NCI-H446 treated with DMSO at 0.1 percent for 48 hours (cell line): ENCODE measurements at places on chromosomes 5 and 9.

DNA sequence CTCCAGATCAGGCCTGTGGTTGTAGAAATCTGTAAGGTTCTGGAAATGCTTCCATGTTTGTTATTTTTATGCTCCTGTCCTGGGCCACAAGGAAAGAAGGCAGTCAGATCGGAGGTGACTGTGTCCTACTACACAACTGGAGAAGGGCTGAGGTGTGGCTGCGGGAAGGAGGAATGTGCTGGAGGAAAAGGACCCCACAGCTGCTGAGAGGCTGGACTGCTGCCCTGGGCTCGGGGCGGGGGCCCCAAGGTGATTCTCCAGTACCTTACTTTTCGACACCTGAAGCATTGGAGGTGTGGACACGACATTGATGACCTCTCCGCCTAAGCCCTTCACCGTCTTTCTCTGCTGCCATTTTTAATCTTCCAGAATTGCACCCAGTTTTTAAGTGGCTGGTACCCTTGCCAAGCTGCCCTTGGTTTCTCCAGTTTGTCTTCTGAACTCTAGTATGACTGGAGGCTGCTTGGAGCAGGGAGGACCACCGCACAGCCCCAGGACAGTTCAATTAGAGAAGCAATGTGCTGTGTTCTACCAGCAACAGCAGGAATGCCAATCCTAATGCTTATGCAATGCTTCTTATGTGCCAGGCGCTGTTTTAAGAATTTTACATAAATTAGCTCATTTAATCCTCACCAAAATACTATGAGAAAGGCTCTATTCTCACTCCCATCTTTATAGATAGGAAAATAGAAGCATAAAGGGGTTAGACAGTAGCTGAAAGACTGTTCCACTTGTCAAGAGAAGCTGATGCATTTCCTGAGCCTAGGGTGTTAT is 13.5 kb upstream of the ANKRD33B start:
- DNase-seq = no peak

GRCh38 chr9:81082221-81082620 is 607.1 kb downstream of the TLE1 start:
- no peak for DNase-seq

- no peak for DNase-seq
Observed at GRCh38 chr9:136662326-136662655, 425 bp upstream of the EGFL7 start.

DNA sequence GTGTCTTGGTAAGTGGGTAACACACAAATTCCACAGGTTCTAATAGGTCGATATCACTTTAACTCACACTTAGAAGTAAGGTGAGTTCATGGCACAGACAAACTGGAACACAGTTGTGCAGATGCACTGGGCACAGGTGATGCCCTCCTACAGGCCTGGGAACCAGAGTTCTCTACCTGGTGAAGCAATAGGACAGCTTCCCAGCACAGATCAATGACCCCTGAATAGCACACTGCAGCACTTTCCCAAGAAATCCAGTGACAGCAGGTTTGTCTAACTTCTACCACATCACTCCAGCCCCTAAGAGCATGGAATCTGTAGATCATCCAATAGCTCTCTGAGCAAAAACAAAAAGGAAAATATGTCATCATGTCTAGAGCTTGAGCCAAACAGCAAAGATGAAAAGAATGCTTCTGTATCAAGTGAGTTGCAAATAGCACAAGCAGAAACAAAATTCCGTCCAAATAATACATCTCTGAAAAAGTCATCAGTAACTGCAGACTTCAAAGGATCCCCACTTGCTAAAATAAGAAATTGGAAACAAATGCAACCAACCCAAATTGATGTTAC is 33.5 kb downstream of the MOCS2 start:
- no peak for DNase-seq

DNA sequence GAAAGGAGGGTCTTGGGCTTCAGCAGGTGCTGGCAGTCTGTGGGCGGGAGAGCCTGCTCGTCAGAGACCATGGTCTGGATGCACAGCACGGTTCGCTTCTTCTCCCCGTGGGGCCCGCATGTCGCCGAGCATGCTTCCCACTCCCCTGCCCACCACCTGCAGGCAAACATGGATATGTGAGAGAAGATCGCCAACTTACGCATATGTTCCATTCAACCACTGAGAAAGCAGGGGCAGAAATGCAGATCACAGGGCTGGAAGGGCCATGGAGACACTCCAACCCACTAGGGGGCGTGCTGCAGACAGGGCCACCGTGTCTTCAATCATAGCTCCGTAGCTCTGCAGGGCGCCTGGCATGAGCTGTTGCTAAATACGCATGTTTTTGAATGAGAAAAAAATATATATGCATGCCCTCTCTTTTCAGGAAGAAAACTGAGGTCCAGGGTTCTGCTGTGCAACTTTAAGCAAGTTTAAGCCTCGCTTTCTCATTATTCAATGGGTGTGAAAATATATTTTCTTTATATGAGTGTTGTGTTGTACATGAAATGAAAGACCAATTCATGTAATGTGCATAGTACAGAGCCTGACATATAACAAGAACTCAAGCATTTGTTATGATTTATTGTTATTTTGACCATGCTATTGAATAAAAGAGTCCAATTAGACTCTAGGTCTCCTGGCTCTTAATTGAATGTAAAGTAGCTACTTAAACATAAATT is 148.0 kb downstream of the TARS1 start:
- no peak for DNase-seq

- DNase-seq = no peak
Observed at GRCh38 chr5:142437563-142437962, 112.7 kb upstream of the SPRY4 start.

DNA sequence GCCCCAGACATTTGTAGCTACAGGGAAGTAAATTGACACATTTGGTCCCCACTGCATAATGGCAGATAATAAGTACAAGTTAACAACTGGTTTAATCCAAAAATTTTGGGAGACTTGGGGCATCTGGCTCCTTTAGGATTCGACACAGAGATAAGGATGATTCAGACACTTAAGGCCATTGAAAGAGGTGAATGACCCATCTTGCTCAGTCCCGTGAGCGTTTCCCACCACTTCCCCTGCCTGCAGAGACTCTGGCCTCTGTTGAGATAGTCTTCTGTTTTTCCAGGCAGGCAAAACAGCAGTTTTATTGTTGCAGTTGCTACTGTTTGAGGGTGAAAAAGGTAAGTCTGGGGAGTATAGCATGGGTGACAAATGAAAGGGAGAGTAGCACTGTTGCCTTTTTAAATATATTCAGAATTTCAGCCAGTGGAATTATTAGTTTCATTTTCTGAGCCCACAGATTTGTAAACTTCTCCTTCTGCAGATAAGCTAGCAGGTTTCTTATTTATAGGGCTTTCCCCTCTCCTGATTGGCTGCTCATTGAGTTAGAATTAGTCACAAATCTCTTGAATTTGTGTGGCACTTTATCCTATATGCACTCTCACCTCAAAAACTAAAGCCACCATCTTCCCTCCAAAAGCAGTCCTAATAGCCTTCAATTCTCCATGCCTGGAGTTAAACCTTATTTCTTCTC is 19.3 kb downstream of the ACO1 start:
- DNase-seq = no peak

DNA sequence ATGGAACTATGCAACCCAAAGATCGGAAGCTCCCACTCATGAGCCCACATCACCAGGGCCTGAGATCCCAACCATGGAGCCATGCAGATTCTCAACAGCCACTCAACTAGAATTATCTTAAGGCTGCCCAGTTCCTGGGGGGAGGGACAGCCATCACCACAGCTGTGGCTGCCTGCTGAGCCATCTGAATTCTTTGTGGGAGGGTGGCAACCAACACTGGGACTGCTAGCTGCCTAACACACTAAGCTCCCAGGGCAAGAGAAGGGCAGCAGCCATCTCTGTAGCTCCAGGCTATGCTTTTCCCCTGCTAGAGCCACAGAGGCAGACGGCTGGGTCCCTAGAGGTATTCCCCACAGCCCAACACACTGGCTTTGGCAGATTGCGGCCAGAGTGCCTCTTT is 251.3 kb upstream of the GRAMD2B start:
- no peak for DNase-seq

GRCh38 chr5:6710070-6710469 is 3.2 kb upstream of the TENT4A start:
- DNase-seq = no peak

DNA sequence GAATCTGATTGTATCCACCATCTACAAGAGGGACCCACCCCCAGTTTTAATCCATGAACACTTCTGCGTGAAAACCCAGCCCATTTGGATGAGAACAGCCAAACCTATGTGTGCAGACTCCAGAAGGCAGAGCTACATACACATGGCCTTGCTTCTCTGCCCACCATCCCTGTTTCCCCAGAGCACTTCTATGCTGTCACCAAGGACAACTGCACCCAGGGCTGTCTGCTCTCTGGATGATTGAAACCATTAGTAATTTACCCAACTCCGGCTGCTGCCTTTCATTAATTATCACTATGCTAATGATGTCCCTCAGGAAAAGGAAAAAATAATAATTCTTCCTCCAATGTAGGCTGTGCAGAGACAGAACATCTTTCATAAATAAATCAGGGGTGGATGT is 8.9 kb downstream of the CARTPT start:
- DNase-seq = no peak

DNA sequence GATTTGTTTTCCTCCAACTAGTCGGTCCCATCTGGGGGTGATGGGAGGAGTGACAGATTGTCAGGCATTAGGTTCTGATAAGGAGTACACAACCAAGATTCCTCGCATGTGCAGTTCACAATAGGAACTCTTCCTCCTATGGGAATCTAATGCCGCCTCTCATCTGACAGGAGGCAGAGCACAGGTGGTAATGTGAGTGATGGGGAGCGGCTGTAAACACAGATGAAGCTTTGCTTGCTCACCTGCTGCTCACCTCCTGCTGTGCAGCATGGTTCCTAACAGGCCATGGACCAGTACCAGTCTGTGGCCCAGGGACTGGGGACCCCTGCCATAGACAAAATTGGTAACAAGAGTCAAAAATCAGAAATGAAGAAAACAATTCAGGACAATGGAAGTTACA is 173.3 kb upstream of the HMHB1 start:
- DNase-seq = no peak

GRCh38 chr5:98961665-98962344 is 33.0 kb upstream of the CHD1 start:
- no peak for DNase-seq

DNA sequence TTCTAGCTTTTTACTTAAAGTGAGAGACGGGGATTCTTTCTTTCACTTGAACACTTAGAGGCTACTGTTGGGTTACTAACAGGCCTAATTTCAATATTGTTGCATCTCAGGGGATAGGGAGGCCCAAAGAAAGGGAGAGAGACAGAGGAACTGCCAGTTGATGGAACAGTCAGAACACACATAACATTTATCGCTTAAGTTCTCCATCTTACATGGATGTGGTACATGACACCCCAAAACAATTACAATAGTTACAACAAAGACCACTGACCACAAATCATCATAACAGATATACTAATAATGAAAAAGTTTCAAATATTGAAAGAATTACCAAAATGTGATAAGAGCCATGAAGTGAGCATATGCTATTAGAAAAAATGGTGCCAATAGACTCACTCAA is 4.3 kb upstream of the RIC1 start:
- DNase-seq = no peak

DNA sequence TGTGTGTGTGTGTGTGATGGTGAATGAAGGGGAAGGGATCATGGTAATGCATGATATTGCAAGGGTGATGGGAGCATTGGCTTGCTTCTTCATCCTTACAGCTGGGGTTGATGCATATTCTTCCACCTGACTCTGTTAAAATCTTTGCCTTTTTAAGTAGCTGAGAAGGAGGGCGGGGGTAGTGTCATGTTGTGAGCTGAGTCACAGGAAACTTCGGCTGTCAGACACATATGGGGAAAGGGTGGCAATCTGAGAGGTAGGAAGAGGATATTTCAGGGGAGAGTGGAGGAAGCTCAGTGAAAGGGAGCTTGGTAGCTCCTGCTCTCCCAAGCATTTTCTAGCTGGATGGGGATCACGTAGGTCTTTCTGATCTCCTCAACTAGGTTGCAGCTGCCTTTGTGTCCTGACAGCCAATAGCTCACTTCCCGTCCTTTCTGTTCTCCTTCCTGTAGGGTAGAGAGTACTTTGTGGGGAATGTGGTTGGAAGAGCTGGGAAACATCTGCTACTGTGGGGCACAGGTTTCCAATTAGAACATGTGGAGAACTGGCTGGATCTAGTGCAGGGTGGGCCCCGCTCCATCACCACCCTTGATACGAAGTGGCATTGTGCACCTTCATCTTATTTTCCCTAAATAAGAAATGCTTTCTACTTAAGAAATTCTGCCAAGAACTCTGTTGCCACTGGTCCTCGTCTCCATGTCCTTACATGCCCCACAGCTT is 18.1 kb upstream of the CLK4 start:
- DNase-seq = no peak

DNA sequence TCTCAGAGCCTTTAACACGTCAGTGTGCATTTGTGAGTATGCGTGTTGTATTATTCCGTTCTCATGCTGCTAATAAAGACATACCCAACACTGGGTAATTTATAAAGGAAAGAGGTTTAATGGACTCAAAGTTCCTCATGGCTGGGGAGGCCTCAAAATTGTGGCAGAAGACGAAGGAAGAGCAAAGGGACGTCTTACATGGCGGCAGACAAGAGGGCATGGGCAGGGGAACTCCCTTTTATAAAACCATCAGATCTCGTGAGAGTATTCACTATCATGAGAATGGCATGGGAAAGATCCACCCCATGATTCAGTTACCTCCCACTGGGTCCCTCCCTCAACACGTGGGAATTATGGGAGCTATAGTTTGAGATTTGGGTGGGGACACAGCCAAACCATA is 285.0 kb downstream of the PBX3 start:
- no peak for DNase-seq

GRCh38 chr5:89055015-89055694 is 172.2 kb upstream of the MEF2C start:
- DNase-seq = no peak

DNA sequence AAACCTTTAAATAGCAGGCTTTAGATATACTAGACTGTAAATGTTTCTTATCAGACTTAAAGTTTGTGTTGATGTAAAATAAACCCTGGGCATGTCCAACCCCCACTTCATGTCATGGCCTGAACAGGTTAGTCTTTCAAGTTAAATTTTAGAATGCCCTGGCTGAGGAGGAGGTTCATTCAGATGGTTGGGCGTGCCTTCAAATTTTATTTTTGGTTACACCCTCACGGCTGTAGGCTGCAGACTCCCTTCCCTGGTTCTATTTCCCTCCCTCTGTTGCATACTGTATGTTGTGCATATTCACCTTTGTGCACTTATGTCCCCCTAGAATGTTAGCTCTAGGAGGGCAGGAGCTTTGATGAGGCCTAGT is 5.3 kb upstream of the BICD2 start:
- no peak for DNase-seq

GRCh38 chr5:43515678-43516048 is 715 bp upstream of the C5orf34 start:
- no peak for DNase-seq

DNA sequence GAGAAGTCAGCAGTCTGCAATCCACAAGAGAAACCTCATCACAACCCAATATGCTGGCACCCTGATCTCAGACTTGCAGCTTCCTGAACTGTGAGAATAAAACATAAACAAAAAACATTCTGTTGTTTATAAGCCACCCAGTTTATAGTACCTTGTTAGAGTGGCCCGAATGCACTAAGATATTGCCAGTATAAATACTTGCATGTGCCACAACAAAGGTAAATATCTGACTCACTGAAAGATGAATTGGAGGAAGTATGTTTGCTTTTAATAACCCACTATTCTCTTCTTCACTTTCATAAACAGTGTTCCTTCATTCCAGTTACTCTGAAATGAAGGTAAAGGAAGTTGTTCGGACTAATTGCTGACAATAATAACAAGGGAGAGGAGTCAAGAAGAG is 1163.4 kb upstream of the CDH6 start:
- DNase-seq = no peak

GRCh38 chr9:89351584-89352300 is 33.4 kb downstream of the SECISBP2 start:
- DNase-seq = no peak
